ENCODE measurements at places on chromosomes 2 and 18.
A peak's percentile ranks its signal among the peaks of the same experiment; 100 is the strongest.

DNA sequence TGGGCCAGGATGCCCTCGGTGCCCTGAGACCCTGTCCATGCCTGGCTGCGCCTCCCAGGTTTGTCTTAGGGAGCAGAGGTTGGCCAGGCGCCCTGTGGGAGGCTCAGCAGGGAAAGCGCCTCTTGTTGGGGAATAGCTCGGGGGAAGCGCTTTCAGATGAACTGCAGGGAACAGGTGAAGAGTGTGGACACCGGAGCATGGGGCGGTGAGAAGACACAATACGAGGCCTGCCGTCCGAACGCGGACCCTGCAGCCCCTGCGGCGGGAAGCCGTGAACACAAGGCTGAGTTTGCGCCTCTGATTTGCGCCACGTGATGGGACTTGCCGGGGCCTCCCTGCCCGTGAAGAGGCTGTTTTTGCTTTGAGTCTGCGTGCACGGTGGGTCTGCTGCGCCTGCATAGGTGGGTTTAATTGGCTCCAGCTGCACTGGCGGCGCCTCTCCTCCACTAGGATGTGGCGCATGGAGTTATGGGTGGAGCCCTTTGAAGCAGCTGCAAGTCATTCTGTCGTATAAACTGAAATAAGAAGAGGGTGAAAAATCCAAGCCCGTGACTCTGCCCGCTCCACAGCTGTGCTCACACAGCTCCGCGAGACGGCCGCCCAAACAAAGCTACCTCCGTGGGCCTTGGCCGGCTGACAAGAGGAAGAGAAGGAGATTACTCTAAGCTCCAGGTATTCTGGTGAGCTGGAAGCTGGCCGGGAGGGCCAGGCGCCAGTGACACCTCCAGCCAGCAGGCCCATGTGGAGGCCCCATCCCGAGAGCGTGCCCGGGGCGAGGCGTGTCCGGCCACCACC is 103.5 kb upstream of the CTDP1 start:
- peak; percentile 97 for DNase-seq

GRCh38 chr2:2014251-2014771 is 270.0 kb upstream of the PXDN start:
- DNase-seq: no peak

- no peak for DNase-seq
These were observed 1107.3 kb upstream of the NRXN1 start for GRCh38 chr2:52139241-52139640.

DNA sequence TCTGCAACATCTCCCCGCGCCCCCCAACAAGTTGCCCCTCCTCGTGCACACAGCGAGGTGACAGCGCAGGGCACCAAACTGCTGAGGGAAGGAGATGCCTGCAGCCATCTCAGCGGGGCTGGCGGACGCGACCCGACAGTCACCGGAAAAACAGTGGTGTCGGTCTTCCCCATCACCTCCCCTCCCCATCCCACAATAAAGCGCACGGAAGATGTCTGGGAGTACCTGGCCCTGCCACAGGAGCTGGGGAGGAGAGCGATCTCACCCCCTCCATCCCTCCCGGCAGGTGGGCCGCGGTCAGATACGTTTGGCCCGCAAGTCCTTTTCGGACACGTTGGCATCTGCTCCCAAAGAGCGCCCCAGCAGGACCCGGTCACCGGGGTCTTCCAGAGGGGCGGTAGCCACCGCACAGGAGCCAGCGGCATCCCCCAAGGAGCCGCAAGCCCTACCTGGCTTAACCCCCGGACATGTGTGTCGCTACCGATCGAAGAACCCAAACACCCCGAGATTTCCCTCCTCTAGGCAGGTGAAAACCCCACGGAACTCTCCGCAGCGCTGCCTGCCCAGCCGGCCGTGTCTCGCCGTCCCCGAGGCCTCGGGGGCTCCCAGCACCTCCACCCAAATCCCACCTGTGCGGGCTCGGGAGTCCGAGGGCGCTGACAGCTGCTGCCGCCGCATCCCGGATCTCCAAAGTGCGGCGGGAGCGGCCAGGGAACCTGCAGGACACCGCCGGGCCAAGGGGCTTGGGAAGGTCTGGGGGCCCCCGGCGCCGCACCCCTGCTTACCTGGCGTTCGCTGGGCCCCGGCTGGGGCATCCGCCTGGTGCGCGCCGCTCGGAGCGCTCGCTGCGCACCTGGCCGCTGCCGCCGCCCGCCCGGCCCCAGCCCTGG is 657 bp downstream of the ATP8B1 start:
- no peak for DNase-seq

DNA sequence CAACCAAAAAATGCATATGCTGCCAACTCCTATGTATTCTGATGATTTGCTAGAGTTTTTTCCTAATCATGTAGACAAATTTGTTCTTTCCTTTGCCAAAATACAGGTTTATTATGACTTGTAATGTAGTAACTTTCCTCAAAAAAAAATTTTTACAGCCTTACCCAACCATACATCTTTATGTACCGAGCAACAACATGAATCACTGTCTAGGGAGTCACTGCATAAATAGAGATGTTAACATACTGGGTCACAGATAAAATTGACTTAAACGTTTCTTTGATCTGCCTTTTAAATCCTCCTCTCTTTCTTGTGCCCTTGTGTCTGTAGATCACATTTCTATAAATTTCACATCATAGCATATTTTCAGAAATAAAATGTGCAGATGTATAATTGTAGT is 143.6 kb downstream of the MBD2 start:
- DNase-seq: no peak

- DNase-seq: no peak
These were observed 75.1 kb upstream of the TANK start for GRCh38 chr2:161085149-161085548.

DNA sequence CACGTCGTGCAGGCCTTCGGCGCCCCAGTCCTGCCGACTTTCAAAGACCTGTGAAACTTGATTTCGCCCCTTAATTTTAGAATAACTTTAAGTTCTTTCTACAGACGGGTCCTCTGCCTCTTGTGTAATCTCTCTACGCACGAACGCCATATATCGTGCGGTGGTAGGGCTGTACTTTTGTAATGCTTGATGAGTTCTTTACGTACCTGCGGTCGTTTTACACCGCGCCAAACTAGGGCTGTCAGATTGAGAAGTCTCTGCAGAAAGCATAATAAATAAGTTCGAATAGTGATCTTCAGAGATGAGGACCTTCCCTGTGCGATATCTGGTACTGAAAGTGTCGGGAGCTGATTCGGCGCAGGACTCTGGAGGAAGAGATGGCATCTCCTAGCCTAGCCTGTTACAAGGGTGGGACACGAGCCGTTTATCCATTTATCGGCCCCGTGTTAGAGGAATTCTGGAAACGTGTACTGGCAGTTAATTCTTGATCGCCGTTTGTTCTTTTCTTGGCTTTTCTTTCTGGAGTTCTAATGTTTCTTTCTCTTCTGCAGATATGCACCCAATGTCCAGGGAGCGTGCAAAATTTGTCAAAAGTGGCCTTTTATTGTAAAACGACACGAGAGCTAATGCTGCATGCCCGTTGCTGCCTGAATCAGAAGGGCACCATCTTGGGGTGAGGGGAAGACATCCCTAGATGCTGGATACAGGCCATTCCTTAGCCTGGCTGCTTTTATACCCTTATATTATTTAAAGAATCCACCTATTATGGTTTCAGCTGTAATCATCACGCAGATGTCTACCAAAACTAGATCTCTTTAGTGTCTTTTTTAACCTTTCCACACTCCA is 781 bp upstream of the SLC5A6 start:
- no peak for DNase-seq

- DNase-seq: no peak
These were observed 23.7 kb downstream of the BABAM2 start for GRCh38 chr2:27914041-27914804.

DNA sequence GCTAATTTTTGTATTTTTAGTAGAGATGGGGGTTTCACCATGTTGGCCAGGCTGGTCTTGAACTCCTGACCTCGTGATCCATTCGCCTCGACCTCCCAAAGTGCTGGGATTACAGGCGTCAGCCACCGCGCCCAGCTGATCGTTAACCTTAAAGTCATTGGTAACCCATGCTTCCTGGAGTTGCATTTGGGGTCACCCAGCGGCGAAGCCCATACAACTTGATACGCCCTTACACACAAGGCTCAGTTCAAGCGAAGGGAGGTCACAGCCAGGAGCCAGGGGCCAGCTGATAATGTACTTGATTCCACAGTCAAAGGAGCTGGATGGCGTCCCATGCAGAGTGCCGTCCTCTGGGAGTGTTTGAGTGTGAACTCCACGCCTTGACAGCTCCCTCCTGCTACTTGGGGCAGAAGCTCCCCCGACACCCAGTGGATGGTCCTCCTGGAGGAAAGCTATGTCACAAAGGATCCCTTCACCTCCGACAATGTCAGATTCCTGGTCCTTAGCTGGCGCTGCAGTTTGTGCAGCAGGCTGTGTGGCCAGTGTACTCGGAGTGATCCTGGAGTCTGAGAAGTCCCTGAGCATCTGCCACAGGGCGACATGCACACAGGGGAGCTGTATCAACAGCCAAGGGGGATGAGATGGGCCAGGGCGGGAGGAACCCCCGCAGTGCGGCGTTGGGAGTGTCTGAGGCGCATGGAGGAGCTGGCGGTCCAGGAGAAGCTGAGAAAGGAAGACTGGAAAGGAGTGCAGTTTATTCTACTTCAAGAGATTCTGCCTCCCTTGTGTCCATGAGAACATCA is 7.9 kb downstream of the CLHC1 start:
- DNase-seq: peak; percentile 18

GRCh38 chr2:163799807-163800206 is 64.0 kb upstream of the FIGN start:
- no peak for DNase-seq

DNA sequence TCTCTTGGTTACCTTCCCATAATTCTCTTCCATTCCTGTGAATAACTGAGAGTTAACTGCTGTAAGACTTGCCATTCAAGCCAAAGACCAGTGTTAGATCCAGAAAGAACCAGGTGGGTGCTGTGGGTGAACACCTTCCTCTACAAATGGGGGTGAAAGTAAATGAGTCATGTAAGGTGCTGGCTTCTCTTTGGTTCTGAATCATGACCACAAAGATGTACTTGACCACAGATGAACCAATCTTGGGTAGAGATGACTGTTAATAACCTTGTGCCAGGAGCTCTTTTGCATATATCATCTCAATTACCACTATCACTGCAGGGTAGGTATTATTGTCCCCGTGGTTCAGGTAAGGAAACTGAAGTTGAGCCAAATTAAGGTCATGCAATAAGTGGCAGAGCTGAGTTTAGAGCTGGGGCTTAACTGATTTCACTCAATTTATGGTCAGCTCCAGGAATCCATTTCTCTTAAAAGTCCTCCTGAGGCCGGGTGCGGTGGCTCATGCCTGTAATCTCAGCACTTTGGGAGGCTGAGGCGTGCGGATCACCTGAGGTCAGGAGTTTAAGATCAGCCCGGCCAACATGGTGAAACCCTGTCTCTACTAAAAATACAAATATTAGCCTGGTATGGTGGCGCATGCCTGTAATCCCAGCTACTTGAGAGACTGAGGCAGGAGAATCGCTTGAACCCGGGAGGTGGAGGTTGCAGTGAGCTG is 244.9 kb upstream of the CXCR4 start:
- no peak for DNase-seq

- DNase-seq: no peak
These were observed 35.2 kb downstream of the OTOF start for GRCh38 chr2:26442707-26443106.

GRCh38 chr2:69668598-69668997 is 25.1 kb upstream of the AAK1 start:
- DNase-seq: no peak

DNA sequence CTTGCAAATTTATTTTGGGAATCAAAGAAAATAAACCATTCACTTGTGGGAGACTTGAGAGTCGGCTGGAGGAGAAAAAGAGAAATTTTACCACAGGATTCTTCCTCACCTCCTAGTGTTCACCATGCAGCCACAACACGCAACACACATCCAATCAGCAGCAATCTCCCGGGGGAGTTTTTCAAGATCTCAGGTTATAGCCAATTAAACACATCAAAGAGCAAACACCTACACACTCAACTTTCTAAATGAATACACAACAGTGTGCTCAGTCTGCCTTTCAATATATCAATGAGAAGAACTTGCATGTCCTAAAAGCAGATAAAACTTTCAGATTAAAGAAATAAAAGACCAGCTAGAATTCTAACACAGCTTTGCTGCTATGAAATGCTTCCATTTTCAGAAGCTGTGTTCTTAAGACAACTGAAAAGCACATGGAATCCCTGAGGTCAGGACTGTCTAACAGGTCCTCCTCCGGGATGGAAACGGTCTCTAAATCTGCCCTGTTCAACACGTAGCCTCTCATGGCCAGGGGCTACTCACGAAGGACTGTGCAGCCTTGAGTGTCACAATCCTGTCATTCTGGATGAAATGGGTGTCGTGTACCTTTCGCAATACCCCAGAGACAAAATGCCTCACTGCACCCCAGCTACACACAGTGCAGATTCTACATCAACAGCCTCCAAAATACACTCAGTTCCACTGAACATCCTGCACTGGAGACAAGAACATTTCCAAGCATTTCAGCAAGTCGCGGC is 84.2 kb downstream of the ZNF516 start:
- peak; percentile 57 for DNase-seq

- no peak for DNase-seq
These were observed 52.3 kb downstream of the DIS3L2 start for GRCh38 chr2:232013701-232014353.

- no peak for DNase-seq
These were observed 112.4 kb downstream of the CDK15 start for GRCh38 chr2:201918616-201919307.
